Activated CD8-positive, alpha-beta memory T cell treated with anti-CD3 and anti-CD28 coated beads for 48 hours (primary cell): ENCODE measurements at places on chromosomes 1 and 21.
A peak's percentile ranks its signal among the peaks of the same experiment; 100 is the strongest.

- DNase-seq, result no peak
Measured at GRCh38 chr1:170351366-170351946, 180.5 kb upstream of the GORAB start.

- DNase-seq, result no peak
Measured at GRCh38 chr1:191174298-191174697, 696.6 kb upstream of the BRINP3 start.

- no peak for DNase-seq
Measured at GRCh38 chr21:41832596-41833496, 46.3 kb downstream of the PRDM15 start.

- DNase-seq, result no peak
Measured at GRCh38 chr1:117638141-117638540, 32.3 kb downstream of the TENT5C start.

DNA sequence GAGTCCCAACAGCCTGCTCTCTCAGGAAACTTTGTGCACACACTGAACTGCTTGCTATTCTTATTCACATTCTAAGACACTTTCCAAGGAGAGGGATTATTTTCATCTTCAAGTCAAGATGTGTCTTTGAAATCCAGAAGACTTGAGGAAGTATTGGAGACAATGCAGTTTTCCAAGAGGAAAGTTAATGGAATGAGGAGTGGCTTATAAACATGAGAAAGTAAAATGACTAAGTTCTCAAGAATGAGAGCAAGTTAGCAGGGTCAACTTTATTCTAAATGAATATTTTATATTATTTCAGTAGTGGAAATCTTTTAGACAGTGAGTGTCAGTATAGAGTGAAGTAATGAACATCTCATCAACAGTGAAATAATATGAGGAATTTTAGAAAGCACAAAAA lies 1239.3 kb downstream of the MRPL39 start:
- DNase-seq, result no peak

GRCh38 chr1:155984341-155984740 lies 6.0 kb upstream of the ARHGEF2 start:
- DNase-seq, result no peak

DNA sequence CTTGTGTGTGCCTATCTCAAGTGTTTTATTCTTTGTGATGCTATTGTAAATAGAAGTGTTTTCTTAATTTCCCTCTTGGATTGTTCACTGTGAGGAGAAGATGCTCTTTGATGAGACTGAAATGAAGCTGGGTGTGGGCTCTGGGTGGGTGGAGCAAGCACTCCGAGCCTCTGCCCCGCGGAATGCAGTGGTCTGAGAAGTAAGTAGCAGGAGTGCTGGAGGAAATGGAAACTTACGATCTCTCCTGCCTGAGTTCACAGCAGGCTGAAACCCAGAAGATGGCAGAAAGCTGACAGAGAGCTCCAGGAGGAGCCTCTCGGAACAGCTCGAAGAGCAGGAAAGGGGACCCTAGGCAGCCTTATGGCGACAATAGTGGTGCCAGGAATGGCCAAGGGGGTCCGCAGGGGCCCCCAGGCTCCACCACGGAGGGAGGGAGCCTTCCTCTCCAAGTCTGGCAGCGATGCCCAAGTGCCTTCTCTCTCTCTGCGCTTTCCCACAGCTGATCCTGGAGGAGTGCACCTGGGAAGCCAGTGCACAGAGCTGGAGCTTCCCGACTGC lies 126.8 kb upstream of the COL6A1 start:
- DNase-seq, result no peak

- DNase-seq, result no peak
Measured at GRCh38 chr1:193213998-193214397, 27.6 kb upstream of the B3GALT2 start.

- DNase-seq, result no peak
Measured at GRCh38 chr1:8342325-8342724, 24.4 kb downstream of the SLC45A1 start.

GRCh38 chr21:34018185-34018584 lies 55.2 kb upstream of the MRPS6 start:
- DNase-seq, result no peak

- DNase-seq, result no peak
Measured at GRCh38 chr1:53643881-53644390, 95.0 kb downstream of the GLIS1 start.

DNA sequence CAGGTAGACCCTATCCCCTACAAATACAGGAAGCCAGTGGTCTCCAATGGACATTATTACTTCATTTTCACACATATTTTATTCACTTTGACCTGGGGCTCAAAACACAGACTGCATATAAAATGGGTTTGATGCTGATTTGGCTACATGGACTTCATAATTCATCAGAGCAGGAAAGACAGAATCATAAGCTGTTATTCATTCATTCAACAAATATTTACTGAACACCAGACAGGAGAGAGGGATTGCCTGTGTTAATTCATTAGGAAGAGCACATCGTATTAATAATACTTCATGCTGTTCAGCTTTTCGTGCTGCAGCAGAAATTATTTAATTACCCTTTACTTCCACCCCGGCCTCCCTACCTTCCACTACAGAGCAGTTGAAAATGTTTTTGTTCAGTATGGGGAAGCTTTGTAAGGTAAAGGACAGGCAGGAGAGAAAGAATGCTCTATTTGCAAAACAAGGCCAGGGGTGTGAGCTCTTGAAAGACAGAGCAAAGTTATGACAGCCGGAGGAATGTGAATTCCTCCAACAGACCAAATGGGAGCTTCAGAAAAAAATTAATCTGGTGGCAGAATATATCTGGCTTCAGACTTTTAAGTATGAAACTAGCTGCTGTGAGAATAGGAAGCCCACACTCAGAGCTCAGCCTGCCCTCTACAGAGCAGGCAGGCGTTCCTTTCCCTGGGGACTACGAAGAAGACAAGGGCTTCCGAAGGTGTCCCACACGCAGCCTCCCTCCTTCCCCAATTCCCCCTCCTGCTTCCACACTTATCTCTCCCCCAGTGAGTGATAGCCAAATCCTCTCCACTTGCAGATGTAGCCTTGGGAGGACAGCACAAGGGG lies 58.0 kb downstream of the MDM4 start:
- DNase-seq, result no peak

GRCh38 chr1:178077917-178078316 lies 16.0 kb upstream of the RASAL2 start:
- no peak for DNase-seq

DNA sequence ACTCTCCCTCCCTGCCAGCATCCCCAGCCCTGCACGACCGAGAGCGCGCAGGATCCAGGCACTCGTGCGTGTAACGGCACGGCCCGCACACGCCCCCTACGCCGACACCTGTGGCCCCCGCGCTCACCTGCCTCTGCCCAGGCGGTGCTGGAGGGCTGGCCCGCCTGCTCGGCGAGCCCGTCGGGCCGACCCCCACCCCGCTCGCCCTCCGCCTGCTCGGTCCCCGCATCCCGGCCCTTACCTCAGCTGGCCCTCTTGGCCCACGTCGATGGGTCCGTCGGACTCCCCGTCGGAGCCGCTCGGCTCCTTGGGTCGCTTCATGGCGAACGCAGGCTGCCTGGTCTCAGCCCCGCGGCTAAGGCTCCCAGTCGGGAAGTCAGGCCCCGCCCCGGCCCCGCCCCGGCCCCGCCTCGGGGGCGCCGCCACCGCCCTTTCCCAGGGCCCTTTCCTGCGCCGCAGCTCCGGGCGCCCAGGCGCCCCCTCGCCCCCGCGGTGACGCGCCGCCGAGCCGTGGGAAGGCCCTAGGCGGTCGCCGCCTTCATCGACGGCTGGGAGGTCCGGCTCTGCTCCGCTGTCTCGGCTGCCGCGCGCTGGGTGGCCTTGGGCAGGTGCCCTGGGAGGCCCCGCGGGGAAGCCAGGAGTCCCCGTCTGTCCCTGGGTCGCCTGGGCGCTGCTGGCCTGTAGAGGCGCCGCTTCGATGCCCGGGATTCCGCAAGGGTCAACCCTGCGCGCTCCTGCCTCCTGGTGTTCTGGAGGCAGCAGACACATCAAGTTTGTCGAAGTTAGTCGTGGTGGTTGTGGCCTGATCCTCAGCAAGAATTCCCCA lies at the start of gene HEYL:
TSS of gene HEYL (minus strand) at position 339 of the 826 bp plus-strand sequence. CDS start at position 321, 18 bp downstream.
- DNase-seq, result peak; percentile 54

DNA sequence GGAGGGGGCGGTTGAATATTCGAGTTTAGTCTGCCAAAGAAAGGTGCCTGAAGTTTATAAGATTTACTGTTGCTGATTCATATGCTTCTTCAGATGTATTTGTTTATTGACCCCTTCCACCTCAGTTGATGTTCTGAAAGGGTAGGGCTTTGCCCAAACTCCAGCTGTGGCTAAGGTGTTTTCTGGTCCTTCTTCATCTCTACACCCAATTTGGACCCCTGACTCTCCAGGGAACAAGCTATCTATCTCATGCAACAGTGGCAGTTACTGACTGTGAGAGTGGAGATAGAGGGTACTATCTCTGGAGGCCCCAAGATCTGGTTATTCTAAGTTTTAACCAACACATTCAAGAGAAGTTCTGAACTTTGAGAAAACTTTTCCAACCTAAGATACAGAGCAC lies 12.6 kb upstream of the ALG14 start:
- DNase-seq, result no peak

DNA sequence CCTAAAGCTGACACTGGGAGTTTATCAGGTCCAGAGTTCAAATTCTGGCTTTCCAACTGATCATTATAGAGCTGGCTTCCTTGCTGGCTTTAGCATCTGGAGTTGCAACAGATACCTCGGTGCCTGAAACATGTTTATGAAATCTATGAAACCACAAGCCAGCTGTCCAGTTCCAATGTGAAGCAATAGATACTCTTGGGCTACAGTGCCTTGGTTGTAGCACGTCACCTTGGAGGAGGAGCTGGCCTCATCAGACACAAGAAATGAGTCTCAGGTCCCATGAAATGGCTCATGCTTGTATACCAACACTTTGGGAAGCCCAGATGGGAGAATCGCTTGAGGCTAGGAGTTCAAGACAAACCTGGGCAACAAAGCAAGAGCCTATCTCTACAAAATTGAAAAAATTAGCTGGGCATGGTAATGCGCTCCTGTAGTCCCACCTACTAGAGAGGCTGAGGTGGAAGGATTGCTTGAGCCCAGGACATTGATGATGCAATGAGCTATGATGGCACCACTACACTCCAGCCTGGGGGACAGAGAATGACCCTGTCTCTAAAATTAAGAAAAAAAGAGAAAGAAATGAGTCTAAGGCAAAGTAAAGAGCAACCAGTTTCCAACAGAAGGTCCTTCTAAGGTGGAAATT lies 132.5 kb upstream of the ZNF648 start:
- DNase-seq, result no peak

GRCh38 chr21:44304877-44305293 lies 5.0 kb downstream of the PFKL start:
- no peak for DNase-seq

DNA sequence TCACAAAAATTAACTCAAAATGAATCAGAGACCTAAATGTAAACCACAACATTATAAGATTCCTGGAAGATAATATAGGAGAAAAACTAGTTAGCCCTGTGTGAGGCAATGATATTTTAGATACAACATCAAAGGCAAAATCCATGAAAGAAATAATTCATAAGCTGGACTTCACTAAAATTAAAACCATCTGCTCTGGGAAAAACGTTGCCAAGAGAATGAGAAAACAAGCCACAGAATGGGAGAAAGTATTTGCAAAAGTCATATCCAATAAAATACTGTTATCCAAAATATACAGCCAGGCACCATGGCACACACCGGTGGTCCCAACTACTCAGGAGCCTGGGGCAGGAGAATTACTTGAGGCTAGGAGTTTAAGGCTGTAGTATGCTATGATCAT lies 70.3 kb downstream of the SYF2 start:
- no peak for DNase-seq

DNA sequence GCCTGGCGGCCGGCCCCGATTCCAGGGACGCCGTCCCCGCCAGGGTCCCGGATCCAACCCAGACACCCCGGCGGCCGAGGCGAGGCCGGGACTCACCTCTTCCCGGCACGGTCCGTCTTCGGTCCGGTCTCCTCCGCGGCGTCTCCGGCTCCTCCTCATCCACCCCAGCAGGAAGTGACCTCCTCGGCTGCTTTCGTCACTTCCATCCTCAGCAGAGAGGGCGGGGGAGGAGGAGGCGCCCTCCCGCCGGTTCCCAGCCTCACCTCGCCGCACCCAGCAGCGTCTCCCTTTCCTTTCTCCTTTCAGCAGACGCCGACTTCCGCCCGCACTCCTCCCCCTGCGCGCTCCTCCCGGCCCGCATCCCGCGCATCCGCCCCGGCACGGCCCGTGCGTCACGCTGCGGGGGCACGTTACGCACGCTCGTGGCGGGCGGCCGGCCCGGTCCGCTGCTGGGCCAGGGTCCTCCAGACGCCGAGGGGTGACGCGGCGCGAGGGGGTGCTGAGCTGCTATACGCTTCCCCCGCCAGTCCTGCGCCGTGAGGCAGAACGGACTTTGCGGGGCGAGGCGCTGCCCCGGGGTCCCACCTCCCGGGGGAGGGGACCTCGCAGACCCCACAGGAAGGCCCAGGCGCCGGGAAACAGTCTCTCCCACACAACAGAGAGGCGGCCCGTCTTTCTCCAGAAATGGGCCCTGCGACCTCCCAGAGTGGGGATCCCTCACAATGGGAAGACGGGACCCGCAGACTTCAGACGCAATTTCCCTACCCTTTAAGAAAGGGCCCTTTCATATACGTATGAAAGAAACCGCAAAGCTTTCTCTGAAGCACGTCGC lies at the start of gene ETV3:
TSS of gene ETV3 (minus strand) at position 176 of the 832 bp plus-strand sequence. CDS start 2,043 bp downstream, outside the sequence.
- DNase-seq, result peak; percentile 63
